ENCODE measurements at places on chromosomes 6 and 20.

- peaks cover 49% of the 10 kb centered on the region for H3K4me1 ChIP-seq
- DNase-seq = no peak
- peak overlapping the region; percentile 75 for H3K4me3 ChIP-seq
- peaks cover 23% of the 10 kb centered on the region for H3K27me3 ChIP-seq
- H3K36me3 ChIP-seq = no peaks in the 10 kb centered on the region
Measured at GRCh38 chr20:37567331-37567665, 39.6 kb upstream of the BLCAP start.

- H3K27ac ChIP-seq = peak overlapping the region; percentile 23
- no peak overlapping the region for H3K4me3 ChIP-seq
- H3K27me3 ChIP-seq = peaks cover 1% of the 10 kb centered on the region
- peaks cover 36% of the 10 kb centered on the region for H3K4me1 ChIP-seq
- no peak for DNase-seq
Measured at GRCh38 chr6:147906361-147906760, 397.9 kb downstream of the SAMD5 start.

DNA sequence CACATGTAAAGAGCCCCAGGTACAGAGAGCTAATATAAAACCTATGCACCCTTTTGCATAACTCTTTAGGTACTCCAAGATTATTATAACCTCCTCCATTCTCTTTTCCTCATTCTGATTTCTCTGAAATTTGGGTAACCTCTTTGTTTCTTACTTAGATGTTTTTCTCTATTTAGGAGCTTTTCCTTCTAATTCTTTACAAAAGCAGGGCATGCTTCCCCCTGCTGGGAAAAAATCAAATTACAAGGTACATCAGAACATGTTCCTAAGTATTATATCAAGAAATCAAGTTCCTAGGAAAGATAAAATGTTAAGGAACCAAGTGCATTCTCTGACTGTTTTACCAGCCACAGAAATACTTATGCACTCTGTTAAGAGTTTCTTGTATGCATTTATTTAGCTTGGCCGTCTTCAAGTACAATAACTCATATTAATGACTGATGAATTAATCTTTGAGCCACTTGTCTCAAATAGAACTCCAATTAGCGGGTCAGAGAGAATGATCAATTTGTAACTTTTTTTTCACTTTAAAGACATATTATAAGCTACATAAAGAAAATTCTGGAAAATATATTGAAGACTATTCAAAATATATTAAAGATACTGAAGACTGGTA is 2.1 kb downstream of the KHDRBS2 start:
- peak; percentile 20 for DNase-seq
- H3K4me1 ChIP-seq = peaks cover 23% of the 10 kb centered on the region
- H3K4me3 ChIP-seq = peak overlapping the region; percentile 4
- H3K36me3 ChIP-seq = no peaks in the 10 kb centered on the region
- H3K27ac ChIP-seq = no peak overlapping the region

- H3K4me1 ChIP-seq = no peaks in the 10 kb centered on the region
- DNase-seq = no peak
- no peaks in the 10 kb centered on the region for H3K27me3 ChIP-seq
- H3K36me3 ChIP-seq = no peaks in the 10 kb centered on the region
- H3K27ac ChIP-seq = no peak overlapping the region
Measured at GRCh38 chr6:11890849-11891248, 112.2 kb upstream of the ADTRP start.

- no peaks in the 10 kb centered on the region for H3K36me3 ChIP-seq
- H3K27me3 ChIP-seq = peaks cover 3% of the 10 kb centered on the region
- DNase-seq = no peak
- H3K4me1 ChIP-seq = peaks cover 4% of the 10 kb centered on the region
- no peak overlapping the region for H3K4me3 ChIP-seq
Measured at GRCh38 chr6:134626589-134626988, 308.7 kb upstream of the SGK1 start.

- no peaks in the 10 kb centered on the region for H3K27me3 ChIP-seq
- H3K4me3 ChIP-seq = peak overlapping the region; percentile 58
- no peak for DNase-seq
Measured at GRCh38 chr6:139855671-139856311, 481.3 kb upstream of the CITED2 start.

DNA sequence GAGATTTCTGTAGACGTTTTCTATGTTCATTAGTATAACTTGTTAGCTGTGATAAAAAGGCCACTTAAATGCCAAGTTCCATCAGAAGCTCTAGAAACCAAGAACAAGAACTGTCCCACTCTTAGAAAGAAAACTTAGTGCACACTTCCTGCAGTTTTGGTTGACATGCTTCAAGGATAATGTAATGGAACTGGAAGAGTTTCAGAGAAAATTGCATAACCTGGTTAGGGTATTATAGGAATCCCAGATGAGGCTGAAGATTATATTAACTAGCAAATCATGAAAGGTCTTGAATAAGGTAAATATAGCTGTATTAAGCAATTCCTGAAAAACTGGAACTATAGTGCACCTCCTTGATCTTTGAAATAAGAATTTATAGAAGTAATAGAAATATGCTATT is 1.8 kb upstream of the PHACTR2 start:
- no peaks in the 10 kb centered on the region for H3K27me3 ChIP-seq
- no peak for DNase-seq

DNA sequence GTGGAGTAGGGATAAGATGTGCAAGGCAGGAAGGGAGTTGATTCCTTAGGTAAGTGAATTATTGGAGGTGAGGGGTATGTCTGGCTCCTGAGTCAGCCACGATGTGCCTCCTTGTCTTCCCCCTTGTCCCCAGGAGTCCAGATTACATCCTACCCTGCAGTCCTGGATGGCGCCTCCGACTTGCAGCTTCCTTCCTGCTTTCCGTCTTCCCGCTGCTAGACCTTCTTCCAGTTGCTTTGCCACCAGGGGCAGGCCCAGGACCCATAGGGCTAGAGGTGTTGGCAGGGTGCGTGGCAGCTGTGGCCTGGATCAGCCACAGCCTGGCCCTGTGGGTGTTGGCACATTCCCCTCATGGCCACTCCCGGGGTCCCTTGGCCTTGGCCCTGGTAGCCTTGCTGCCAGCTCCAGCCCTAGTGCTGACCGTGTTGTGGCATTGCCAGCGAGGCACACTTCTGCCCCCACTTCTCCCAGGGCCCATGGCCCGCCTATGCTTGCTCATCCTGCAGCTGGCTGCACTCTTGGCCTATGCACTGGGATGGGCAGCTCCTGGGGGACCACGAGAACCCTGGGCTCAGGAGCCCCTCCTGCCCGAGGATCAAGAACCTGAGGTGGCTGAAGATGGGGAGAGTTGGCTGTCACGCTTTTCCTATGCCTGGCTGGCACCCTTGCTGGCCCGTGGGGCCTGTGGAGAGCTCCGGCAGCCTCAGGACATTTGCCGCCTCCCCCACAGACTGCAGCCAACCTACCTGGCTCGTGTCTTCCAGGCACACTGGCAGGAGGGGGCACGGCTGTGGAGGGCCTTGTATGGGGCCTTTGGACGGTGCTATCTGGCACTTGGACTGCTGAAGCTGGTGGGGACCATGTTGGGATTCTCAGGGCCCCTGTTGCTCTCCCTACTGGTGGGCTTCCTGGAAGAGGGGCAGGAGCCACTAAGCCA is 4.9 kb downstream of the ABCC10 start:
- no peak for DNase-seq
- no peak overlapping the region for H3K4me3 ChIP-seq
- H3K36me3 ChIP-seq = peaks cover 16% of the 10 kb centered on the region
- H3K27ac ChIP-seq = no peak overlapping the region

DNA sequence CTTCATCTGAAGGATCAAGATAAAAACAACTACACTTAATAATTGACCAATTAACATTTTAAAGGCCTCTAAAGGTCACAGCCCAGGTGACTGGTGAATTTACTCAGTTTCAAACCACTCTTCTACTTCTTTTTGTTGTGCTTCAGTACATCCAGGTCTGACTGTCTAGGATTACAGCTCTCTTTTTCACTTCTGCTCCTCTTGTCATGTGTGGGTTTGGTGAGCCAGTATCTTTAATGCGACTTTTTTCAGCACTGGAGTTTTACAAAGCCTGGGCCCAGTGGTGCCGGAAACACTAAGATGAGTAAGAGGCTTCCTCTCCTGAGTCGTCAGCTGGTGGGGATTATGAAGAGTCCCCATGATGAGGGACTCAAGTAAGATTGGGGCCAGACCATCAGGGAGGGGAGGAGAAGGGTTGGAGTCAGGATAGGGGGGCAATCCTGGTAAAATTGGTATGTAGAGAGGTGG is 27.0 kb downstream of the HECA start:
- H3K4me3 ChIP-seq = no peak overlapping the region
- peak overlapping the region; percentile 88 for H3K27ac ChIP-seq
- peaks cover 31% of the 10 kb centered on the region for H3K4me1 ChIP-seq
- DNase-seq = no peak
- peaks cover 14% of the 10 kb centered on the region for H3K36me3 ChIP-seq

- H3K4me1 ChIP-seq = peaks cover 59% of the 10 kb centered on the region
- H3K36me3 ChIP-seq = peaks cover 35% of the 10 kb centered on the region
- peak overlapping the region; percentile 64 for H3K27ac ChIP-seq
- H3K27me3 ChIP-seq = no peaks in the 10 kb centered on the region
- no peak for DNase-seq
Measured at GRCh38 chr6:7546896-7547295, 5.4 kb downstream of the DSP start.

DNA sequence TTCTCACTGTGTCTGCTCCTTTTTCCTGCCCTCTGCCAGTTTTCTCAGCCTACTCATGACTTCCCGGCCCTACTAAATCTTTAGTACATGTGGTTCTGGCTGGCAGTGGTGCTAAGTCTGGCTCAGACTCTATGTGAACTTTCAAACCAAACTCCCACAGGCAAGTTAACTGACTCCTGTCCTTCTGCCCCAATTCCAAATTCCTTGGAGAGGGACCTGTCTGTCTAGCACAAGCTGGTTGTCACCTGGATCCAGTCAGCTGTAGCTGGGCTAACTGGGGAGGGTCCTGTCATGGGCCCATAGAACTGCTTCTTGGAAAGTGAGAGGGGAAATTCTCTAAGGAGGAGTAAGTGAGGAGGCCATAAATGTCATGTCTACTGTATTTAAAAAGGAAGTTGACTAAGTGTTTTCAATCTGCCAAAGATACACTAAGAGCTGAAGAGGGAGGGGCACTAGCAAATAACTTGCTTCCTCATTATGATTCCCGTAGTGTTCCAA is 240.1 kb downstream of the KCNQ5 start:
- peaks cover 17% of the 10 kb centered on the region for H3K4me1 ChIP-seq
- H3K4me3 ChIP-seq = no peak overlapping the region
- DNase-seq = no peak
- peak overlapping the region; percentile 60 for H3K27ac ChIP-seq
- H3K27me3 ChIP-seq = no peaks in the 10 kb centered on the region

DNA sequence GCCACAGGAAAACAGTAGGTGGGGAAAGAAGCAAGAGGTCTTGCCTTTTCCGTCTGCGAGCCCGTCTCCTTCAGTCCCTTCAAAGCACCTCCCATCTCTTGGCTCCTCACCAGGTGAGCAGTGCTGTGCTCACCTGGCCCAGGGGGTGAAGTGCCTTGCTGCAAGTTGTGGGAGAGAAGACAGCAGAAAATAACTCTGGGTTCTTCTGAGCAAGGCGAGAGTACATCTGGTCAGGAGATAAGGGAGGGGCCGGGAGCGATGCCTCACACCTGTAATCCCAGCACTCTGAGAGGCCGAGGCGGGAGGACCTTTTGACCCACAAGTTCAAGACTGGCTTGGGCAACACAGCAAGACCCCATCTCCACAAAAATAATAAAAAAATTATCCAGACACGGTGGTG is 35.6 kb upstream of the TGM3 start:
- H3K36me3 ChIP-seq = peaks cover 2% of the 10 kb centered on the region
- H3K4me3 ChIP-seq = no peak overlapping the region
- H3K4me1 ChIP-seq = peaks cover 19% of the 10 kb centered on the region
- no peak overlapping the region for H3K27ac ChIP-seq
- H3K27me3 ChIP-seq = peaks cover 7% of the 10 kb centered on the region
- no peak for DNase-seq

- no peaks in the 10 kb centered on the region for H3K36me3 ChIP-seq
- no peaks in the 10 kb centered on the region for H3K27me3 ChIP-seq
- H3K27ac ChIP-seq = no peak overlapping the region
Measured at GRCh38 chr6:91241946-91242613, 655.2 kb upstream of the MAP3K7 start.

GRCh38 chr6:35053701-35054100 is 87.4 kb downstream of the TCP11 start:
- H3K36me3 ChIP-seq = peaks cover 20% of the 10 kb centered on the region
- peaks cover 4% of the 10 kb centered on the region for H3K27me3 ChIP-seq
- H3K4me1 ChIP-seq = peaks cover 30% of the 10 kb centered on the region
- no peak overlapping the region for H3K27ac ChIP-seq

DNA sequence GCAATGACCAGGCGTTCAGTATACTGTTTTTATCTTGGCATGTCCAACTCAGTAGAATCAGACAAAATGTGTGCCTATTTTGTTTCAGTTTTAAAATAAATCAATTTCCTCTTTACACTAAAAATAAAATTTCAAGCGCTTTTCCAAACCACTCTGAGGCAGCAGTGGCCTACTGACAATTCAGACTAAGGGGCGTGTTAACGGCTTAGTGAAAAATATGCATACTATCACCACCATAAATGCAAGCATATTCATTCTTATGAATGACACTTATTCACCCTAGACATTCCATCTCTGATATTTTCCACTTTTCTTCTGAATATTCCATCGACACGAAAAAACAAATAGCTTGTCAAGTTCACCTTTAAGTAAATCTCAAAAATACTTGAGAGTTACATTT is 7.5 kb downstream of the TBX18 start:
- H3K4me1 ChIP-seq = no peaks in the 10 kb centered on the region
- no peak overlapping the region for H3K27ac ChIP-seq
- no peak for DNase-seq
- no peaks in the 10 kb centered on the region for H3K36me3 ChIP-seq
- H3K4me3 ChIP-seq = no peak overlapping the region
- peaks cover 58% of the 10 kb centered on the region for H3K27me3 ChIP-seq

DNA sequence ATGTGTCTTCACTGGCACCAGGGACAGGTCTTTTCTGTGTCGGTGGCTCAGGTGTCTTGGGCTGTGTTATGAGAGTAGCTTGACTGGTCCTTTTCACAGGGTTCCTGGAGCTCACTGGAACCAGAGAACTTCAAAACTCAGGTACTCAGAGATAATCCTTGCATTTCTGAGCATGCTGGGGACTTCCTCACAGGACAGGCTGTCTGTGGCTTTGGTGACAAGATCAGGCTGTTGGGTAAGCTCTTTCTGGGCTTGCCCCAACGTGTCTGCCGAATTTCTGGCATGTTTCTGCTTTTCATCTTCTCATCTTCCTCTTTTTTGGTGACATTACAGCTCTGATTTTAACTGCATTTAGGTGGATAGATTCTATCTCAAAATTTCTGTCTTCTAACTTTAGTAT is 270.0 kb downstream of the CDH26 start:
- H3K4me3 ChIP-seq = no peak overlapping the region
- H3K4me1 ChIP-seq = peaks cover 7% of the 10 kb centered on the region
- no peaks in the 10 kb centered on the region for H3K36me3 ChIP-seq

DNA sequence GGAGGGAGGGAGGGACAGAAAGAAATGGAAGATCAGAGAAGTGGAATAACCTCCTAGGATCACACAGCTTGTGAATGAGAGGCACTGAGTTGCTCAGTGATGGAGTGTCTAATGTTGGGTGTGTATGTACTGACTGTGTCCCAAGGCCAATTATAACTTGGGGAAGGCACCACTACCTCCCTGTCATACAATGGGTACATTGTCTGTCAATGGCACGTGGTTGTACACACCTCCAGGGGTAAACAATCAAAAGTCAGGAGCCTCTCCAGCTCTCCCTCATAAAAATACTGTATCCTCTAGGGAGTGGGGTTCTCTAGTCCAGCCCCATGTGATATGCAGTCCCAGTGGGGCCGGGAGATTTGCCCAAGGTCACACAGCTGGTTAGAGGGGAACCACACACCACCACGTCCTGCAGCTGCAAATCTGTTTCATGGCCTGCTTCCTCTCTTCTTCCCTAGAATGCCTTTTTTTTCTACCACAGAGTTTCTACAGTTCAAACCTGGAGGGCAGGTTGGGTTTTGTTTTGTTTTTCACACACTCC is 112.5 kb downstream of the SNX5 start:
- no peaks in the 10 kb centered on the region for H3K36me3 ChIP-seq
- DNase-seq = no peak
- no peak overlapping the region for H3K27ac ChIP-seq
- H3K27me3 ChIP-seq = peaks cover 3% of the 10 kb centered on the region
- peaks cover 14% of the 10 kb centered on the region for H3K4me1 ChIP-seq
- no peak overlapping the region for H3K4me3 ChIP-seq
